ENCODE measurements at places on chromosomes 11 and 22.

DNA sequence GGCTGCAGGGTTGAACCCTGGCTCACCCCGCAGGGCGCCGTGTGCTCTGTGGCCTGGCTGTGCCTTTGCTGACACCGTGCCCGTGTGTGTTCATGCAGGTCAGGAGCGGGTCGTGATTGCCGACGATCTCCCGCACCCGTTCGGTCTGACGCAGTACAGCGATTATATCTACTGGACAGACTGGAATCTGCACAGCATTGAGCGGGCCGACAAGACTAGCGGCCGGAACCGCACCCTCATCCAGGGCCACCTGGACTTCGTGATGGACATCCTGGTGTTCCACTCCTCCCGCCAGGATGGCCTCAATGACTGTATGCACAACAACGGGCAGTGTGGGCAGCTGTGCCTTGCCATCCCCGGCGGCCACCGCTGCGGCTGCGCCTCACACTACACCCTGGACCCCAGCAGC is 47.0 kb upstream of the PPP6R3 start:
- DNase-seq, result no peak

DNA sequence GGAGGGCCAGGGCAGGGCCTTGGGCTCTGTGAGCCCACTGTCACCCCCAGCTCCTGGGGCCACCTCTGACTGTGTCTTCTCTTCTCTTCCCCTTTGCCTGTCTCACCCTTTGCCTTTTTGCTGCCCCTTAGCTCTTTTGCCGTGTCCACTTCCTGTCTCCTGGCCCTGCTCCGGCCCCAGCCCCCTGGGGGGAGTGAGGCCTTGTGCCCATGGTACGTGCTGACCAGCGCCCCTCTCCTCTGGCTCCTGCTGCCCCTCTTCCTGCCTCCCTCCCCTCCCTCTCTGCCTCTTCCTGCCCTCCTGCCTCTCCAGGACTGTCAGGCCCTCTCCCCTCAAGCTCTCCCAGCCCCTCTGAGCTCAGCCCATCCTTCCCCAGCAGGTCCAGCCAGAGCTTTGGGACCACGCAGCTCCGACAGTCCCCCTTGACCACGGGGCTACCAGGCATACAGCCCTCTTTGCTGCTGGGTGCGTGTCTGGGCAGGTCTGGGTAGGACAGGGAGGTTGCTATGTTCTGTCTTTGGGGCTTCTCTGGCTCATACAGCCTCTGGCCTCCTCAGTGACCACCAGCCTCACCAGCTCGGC is 11.7 kb downstream of the TMEM258 start:
- no peak for DNase-seq

- DNase-seq, result no peak
Observed at GRCh38 chr22:40484906-40485669, 114.7 kb downstream of the SGSM3 start.

- no peak for DNase-seq
Observed at GRCh38 chr22:46827136-46827780, 64.8 kb downstream of the TBC1D22A start.

GRCh38 chr11:31823644-31824331 is 12.7 kb upstream of the PAX6 start:
- no peak for DNase-seq

DNA sequence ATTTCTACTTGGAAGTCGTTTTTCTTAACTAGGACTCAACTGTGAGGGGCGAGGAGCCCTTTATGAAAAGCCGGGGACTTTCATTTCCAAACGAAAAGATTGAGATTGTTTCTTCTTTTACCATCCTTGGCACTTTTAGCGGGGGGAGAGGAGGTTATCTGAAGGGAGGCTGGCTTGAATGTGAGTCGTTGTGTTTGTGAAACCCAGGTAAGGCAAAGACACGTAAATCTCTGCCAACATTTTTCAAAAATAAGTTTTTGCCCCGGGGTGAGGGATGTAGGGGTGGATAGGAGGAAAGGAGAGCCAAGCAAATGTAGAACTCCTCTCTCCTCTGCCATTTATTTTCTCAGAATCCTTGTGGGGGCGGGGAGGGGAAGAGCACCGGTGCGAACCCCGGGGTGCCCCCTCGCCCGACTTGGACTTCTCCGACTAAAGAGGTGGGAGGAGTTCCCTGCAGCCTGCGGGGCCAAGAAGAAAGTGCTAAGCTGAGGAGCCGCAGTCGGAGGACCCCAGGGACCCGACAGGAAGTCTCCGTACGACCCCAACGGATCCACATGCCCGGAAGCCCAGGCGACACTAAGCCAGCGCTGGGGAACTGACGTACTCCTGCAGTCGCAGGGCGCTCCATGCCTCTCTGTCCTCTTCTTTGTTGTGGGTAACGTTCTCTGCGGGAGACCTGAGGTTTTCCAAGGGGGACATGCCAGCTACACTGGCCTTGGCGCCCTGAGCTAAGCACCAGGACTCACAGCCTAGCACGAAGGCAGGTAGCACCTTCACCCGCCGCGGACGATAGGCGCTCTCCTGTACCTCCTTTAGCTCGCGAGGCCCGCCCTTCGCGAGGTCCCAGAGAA is 2.4 kb upstream of the WT1 start:
- DNase-seq, result no peak

- peak; percentile 40 for DNase-seq
Observed at GRCh38 chr11:64566042-64566914, 24.7 kb upstream of the SLC22A12 start.

GRCh38 chr22:25623310-25623734 is 58.8 kb downstream of the GRK3 start:
- DNase-seq, result no peak

All from smooth muscle cell of the brain vasculature (primary cell).